ENCODE measurements at places on chromosomes 4 and X. TPM values are rescaled to one million over a fixed set of nuclear protein-coding genes. Genes with fewer than 3 reads are reported as not detected.

DNA sequence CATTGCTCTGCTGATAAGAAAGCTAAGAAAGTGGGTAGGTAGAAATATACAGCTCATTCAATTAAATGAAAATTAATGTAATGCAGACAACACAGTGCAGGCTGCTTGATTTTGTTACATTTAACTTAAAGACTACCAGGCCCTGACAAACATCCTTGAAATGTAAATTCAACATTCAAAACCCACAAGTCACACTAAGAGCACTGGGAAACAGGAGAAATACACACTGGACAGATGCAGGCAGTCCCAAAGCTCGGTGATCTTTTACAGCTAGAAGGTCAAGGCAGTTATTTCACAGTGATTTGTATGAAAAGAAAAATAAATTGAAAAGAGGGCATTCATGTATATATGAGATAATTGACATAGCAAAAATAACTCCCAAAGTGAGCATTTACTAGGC lies 94.3 kb upstream of the PLAC1 start:
- DNase-seq, result no peak

The HPGDS gene
- 5.4 TPM for polyA plus RNA-seq

The SLC10A7 gene
- 16.6 TPM for polyA plus RNA-seq

The H2BW2 gene
- polyA plus RNA-seq, result 1.1 TPM

The CAMK2D gene
- 93.2 TPM for polyA plus RNA-seq

The LEF1 gene
- 49.4 TPM for polyA plus RNA-seq
